Activated naive CD4-positive, alpha-beta T cell treated with anti-CD3 and anti-CD28 coated beads, Interleukin-2, amount 50 U/mL, for 72 hours (primary cell): ENCODE measurements at places on chromosomes 1 and 21.

DNA sequence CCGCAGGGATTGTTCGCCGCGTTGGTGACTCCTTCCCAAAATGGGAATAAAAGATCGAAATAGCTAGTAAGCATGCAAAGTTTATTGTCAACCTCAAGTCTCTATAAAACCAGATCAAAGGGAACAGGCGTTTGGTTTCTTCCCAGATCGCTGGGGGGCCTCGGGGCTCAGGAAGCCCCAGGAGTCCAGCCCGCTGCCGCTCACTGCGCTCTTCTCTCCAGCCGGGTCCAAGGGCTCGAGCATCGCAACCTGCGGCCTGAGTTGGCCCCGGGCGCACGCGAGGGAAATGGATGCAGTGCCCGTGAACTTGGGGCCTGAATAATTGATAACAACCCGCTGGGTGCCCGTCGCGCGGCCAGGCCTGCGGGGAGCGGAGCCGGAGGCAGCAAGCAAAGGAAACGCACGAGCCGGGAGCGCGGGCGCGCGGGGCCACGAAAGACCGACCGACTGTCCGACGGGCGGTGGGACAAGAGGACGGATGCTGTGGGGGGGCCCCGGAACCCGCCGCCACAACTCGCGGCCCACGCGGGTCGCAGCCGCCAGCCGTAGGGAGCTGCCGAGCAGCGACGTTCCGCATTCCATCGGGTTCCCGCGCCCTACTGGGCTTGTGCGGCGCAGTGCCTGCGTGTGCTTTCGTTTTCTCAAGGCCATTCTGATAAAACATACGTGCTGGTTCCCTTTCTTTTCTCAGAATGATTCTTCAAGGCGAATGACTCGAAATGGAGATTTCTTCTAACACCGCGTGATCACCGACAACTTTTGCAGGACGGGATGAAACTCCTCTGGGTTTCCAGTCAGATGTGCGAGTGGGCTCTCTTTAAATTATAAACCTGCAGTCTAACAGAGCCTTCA is 14.0 kb upstream of the ALX3 start:
- DNase-seq: peak; percentile 58

DNA sequence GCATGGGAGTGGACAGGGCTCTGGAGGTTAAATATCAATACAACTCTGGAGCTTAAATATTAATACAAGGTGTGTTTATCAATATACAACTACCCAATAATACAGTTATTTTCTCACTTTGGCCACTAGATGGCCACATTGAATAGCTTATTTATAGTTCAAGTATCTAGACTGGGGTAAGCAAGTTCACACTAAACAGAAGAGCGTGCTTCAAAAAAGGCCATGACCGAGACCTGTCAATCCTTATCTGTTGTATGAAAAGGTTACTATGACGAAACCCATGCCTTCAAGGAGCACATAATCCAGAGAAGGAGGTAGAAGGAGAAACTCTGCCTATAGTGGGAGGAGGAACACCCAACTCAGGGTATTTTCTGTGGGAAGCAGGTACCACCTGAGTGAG is 29.1 kb downstream of the CHML start:
- DNase-seq: no peak

DNA sequence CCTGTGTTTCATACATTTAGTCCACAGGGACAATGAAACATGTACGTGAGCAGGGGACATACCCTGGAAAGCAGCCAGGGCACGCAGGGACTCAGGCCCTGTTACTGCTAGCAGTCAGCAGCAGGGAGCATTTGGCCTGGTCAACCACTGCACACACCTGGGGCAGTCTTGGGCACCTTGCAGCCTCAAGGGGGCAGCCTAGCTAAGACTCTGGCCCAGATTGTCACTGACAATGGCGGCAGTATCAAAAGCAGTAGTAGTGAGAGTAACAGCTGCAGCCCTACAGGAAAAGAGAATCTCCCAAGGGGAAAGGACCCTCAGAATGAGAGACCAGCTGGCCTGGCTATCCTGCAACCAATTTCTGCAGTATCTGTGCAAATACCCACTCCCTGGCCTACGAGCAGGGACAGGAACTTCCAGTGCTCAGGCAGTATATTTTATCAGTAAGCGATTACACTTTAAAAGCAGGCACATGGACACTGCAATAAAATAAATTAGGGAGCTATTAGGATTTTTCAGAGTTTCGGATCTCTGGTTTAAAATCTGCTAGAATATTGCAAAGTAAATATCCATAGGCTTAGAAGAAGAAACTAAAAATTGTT is 475.6 kb downstream of the LTN1 start:
- peak; percentile 54 for DNase-seq

DNA sequence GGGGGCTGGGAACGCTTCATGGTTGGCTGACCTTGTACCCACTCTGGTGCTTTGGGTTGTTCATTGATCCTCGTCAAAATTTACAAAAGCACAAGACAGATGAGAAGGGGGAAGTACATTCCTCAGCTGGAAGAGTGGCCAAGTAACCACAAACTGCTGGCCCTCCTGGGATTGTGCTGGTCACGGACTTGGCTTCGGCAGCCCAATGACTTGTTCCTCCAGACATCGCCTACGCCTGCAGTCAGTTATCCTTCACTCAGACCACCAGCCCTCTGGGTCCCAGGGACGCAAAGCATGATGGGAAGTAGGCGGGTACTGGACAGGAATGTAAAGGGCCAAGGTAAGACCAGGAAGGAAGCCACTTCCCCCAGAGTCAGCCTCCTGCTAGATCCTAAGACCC is 53.1 kb downstream of the LMX1A start:
- no peak for DNase-seq
